Esophagus mucosa (tissue), 1 donor: ENCODE measurements at places on chromosomes 1 and 21.

DNA sequence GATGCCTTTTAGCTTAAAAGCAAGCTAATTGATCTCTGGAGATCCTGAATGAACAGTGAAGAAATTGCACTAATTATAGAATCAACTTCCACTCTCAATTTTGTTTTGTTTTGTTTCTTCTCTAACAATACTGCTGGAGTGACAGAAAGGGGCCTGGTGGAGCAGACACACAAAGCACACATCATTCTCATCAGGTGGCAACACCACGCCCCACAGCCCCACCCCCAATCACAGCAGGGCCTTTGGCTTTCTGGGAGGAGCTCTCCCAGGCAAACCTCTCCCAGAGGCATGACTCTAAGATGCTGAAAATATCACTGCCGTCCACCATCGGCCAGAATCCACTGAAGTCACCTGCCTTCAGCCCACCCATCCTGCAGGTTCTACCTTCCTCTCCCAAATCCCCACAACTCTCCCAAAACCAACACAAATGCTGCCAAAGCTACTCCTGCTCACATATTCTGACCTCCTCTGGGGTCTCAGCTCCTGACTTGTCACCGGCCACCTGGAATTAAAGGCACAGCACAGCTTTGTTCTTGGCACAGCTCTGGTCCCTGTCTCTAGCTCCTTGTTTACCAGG is 120.7 kb downstream of the GRIK3 start:
- no peak for ATAC-seq

GRCh38 chr1:226547754-226548191 is 791 bp upstream of the STUM start:
- peak; percentile 82 for ATAC-seq

DNA sequence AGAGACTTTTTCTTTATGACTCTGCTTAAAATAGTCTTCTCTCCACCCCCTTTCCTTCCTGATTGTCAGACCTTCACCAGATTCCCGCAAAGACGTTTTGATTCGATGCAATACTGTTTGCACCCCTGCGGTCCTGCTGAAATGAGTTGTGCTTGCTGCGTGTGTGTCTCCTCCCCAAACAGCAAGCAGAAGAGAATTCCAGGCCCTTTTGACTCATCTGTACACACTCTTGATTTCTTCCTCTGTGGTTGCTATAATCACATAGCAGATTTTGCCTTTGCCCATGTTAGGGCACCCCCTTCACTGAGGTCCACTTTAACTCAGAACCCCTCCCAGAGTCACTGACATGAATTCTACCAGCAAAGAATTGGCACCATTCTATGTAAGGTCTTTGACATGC is 136.5 kb downstream of the ZZZ3 start:
- no peak for ATAC-seq

DNA sequence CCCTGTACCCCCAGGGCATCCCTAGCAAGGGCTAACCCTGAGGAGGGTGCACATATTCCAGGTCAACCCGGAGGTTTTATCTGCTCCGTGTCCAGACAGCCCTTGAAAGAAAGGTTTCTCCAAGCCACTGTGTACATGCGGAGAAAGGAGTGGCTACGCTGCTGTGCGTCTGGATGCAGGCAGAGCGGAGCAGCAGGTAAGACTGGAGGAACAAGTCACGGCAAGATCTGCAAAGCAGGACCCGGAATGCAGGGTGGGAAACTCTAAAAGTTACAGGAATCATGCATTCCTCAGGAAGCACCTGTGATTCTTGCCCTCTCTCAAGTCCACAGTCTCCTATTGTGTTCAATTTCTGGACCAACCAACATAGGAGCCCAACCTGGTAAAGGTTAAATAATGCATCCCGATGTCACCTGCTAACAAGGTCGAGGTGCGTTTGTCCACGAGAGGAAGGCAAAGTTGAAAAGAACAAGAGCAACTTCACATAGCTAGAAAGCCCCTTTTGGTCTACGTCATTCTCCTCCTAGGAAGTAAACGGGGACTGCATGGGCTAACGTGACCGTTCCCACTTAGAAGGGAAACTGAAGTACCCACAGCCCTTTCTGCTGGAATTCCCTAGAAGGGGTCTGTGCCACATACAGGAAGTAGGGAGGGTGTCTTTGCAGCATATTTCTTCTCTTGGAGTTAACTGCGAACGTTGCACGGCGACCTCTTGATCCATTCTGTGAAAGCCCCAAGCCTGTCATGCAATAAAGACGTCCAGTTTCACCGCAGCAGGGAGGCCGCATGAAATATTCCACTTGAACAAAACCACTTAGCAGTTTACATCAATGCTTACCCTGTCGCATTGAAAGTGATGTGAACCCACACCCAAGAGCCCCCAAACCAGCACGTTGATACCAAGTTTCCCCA is 5.8 kb downstream of the TIAM1 start:
- peak; percentile 84 for ATAC-seq

DNA sequence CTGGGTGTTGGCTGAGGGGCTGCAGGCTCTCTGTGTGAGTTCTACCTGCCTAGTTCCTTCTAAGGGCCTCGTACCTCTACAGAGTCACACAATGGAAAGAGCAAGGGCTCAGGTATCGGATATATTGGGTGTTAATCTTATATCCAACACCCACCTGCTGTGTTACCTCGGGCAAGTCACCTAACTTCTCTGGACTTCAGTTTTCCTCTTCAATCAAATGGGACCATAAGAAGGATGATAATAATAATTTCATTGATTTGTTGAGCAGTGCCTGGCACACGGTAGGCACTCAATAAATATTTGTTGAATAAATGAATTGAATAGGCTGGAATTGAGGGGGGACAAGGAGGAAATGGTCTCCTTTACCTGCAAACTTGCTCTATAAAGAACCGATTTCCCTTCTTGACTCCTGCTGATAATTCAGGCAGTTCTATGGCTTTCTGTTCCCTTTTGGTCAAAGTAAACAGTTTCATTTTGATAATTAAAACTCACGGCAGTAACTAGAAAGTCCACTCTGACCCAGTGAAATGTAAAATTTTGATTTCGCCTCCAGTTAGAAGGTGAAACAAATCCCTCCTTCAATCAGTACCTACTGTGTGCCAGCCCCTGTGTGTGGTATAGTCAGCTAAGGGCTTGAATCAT is 16.5 kb upstream of the MAN1C1 start:
- ATAC-seq, result no peak
